ENCODE measurements at places on chromosomes 12 and 14. TPM values are rescaled to one million over a fixed set of nuclear protein-coding genes. Genes with fewer than 3 reads are reported as not detected.
A peak's percentile ranks its signal among the peaks of the same experiment; 100 is the strongest.

Gene CFAP54
- 0.55 TPM for total RNA-seq

GRCh38 chr14:102592763-102593060, 263 bp downstream of the RCOR1 start:
- DNase-seq = no peak

- peak; percentile 90 for DNase-seq
Observed at GRCh38 chr14:22556990-22557623, 31.9 kb downstream of the DAD1 start.

- peak; percentile 51 for DNase-seq
Observed at GRCh38 chr12:53543539-53543938, 36.3 kb upstream of the NPFF start.

- no peak for DNase-seq
Observed at GRCh38 chr12:49962861-49963765, 1.4 kb downstream of the AQP5 start.
